ELR (cell line): ENCODE measurements at places on chromosomes 7 and 10.

- DNase-seq: no peak
Observed at GRCh38 chr10:1532636-1533035, 204.7 kb downstream of the ADARB2 start.

GRCh38 chr7:24812305-24812945 lies 55.2 kb upstream of the GSDME start:
- DNase-seq: peak; percentile 63

DNA sequence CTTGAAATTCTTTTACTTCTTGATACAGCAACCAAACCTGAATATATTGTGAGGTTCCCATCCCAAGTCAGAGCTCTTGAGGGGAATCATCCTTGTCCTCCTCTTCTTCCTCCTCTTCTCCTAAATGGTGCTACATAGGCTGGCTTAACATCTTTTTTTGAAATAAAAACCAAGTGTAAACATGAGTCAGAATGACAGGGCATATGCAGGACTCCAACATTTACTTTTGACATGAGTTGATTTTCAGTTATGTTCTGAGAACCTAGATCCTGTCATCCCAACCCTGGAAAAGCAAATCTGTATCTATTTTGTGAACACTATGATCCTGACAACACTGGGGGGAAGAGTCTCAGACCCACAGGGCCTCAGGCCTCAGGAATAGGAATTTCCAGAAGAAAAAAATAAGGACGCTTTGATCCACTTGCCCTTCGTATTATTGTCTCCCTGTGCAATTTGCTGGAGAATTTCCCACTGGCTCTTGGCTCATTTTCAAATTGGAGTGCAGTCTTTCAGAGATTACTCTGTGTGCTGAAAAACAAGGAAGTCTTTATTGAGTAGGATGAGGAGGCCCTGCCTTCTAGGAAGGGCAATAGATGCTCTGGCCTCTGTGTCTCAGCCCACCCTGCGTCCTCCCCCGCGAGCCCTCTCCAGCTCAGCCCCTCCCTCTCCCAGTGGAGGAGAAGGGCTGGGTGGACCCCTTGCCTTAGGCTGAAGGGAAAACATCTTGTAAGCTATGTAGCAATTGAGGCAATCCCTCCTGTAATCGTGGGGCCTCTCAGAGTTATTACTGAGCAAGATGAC lies 121.6 kb downstream of the CREB5 start:
- peak; percentile 7 for DNase-seq

DNA sequence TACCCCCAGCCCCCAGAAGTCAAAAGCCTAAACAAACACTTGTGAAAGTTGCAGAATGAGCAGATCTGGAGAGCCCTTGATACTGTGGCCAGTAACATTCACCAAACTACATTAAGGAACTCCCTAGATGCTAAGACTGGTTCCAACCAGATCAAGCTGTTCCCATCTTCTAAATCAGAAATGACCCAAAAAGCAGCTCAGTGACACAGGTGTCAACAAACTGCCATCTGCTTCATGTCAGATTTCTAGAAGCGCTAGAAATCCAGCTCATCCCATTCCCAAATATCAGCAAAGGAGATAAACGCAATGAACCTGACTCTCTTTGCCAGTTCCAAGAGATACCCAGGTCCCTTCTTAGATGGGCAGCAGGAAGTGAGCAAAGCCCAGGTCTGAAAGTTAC lies 90.6 kb downstream of the GFRA1 start:
- DNase-seq: no peak

- peak; percentile 45 for DNase-seq
Observed at GRCh38 chr10:72792288-72792687, 100.3 kb downstream of the MCU start.

- DNase-seq: peak; percentile 59
Observed at GRCh38 chr10:5447611-5448071, 35.3 kb downstream of the NET1 start.

DNA sequence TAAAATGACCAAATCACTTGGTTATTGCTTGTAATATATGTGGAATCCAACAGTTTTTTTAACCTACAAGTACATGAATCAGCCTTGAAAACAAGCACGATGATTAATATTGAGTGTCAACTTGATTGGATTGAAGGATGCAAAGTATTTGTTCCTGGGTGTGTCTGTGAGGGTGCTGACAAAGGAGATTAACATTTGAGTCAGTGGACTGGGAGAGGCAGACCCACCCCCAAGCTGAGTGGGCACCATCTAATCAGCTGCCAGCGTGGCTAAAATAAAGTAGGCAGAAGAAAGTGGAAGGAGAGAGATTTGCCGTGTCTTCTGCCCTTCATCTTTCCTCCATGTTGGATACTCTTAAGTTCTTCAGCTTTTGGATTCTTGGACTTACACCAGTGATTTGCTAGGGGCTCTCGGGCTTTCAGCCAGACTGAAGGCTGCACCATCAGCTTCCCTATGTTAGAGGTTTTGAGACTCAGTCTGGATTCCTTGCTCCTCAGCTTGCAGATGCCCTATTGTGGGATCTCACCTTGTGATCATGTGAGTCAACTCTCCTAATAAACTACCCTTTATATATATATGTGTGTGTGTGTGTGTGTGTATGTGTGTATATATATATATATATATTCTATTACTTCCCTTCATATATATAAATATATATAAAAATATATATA lies 118.4 kb upstream of the WDR11 start:
- DNase-seq: no peak

- DNase-seq: no peak
Observed at GRCh38 chr10:100551196-100551595, 15.5 kb downstream of the HIF1AN start.

DNA sequence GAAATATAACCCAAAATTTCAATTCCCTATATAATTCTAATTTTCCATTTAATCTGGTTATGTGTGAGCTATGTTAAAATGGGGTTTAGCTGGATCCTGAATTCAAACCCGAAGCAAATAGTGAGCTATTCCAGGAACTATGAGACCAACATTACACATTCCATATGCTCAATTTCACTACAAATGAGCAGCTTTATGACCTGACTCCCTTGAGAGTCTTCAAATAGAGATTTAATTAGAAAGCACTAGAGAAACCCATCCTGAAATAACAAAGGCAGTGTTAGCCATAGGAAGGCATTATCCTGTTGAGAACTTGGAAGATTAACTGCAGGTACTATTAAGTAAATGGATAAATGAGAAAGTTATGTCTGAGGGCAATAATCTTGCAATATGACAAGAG lies 890.0 kb downstream of the GRM8 start:
- no peak for DNase-seq

DNA sequence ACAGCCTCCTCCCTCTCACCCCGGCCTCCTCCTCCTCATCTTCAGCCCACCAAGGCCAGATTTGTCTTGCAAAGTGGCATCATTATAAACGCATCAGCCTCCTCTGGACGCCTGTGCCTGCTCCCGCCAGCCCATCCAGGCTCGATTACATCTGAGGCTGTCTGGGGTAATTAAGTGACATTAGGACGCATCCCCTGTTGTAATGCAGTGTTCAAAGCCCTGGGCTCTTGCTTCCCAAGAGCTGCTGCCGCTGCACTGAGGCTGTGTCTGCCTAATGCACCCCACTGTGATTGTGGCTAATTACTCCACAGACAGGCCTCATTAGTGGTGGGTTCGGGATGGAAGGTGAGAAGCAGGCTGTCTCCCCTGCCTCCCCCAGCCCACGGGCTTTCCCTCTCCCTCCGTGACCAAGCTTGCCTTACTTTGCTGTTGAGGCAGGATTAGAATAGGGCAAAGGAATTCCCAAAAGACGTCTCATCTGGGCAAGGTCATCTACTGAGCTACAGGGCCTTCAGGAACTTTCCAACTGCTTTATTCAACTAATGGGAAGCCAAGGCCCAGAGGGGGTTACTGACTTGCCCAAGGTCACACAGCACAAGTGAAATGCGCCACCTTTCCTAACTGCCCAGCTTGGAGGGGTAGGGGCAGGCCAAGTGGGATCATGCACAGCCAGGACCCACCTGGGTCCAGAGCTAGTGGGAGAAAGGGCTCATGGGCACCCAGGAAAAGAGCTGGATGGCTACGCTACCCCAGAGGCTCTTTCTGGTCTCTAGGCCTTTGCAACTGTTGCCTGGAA lies 66.2 kb upstream of the PCBD1 start:
- no peak for DNase-seq

DNA sequence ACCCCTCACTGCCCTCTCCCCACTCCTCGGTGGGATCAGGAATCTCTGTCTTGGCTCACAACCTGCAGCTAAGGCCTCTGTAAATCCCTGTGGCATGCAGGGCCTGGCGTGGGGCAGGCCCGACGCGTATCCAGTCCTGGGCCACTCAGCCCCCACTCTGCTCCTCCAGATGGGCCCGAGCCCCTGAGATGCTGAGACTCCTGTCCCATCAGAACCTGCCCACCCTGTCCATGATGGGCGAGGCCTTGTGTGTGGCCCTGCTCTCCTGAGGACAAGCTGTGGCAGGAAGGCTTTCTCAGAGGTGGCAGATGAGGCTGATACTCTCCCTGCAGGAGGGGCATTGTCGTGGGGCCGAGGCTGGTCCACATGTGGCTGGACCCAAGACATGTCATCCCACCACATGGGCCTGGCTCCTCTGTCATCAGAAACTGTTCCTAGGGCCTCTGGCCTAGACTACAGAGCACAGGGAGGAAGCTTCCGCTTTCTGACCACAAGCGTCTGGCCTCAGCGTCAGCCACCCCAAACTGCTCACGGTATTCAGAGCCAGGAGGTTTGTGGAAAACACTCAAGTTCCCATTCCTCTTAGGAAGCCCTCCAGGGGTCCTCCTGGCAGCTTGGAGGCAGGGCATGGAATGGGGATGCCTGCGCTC lies 6.0 kb downstream of the ALOX5 start:
- no peak for DNase-seq

- DNase-seq: no peak
Observed at GRCh38 chr7:19284136-19284535, 138.9 kb upstream of the FERD3L start.

- peak; percentile 27 for DNase-seq
Observed at GRCh38 chr7:141355032-141355431, 196.2 kb upstream of the AGK start.

DNA sequence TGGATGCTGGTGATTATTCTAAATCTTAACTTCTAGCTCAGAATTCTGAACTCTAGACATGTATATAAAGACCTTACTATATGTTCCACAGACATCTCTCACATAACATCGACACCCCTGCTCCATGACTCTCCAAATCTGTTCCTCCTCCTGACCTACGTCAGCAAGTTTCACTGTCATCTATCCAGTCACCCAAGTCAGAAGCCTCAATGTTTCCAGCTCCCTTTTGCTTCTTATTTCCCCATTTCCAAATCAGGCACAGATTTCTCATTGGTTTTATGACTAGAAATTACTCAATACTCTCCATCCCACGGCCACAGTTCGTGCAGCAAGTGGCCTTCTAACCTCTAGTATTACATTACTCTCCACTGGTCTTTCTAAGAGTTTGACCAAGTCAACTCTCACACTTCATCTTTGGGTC lies 28.5 kb downstream of the EPC1 start:
- no peak for DNase-seq

DNA sequence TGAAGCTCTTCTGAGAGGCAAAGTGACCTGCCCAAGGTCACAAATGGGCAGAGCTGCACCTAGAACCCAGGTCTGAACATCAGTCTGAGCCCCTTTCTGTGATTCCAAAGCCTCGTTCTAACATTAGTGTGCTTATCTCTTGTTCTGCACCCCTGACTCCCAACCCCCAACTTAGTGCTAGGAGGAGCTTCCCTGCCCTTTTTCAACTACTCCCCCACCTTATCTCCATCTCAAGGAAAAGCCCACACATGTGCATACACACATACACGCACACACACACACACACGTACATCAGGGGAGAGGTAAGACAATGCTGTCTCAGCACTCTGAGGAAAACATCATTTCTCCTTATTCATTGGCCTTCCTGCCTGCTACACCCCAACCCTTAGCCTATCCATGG lies 8.3 kb downstream of the PRRT4 start:
- DNase-seq: no peak

DNA sequence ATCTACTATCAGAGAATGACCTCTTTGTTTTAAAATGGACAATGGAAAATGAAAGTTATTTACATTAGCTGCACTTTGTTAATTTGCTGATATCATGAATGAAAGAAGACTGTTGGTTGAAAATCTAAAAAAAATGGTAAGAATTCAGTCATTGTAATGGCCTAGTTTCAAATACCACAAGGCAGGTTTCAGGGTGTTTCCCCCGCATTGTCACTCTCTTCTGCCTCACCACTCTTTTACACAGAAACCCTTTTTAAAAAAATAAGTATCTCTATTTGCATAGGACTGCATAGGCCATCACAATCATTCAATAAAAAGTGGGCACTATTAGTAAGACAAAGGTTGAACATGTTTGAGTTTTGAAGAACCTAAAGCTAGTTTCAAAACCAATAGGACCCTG lies 737.1 kb downstream of the INHBA start:
- DNase-seq: no peak

GRCh38 chr10:34348917-34349485 lies 466.1 kb downstream of the PARD3 start:
- no peak for DNase-seq

DNA sequence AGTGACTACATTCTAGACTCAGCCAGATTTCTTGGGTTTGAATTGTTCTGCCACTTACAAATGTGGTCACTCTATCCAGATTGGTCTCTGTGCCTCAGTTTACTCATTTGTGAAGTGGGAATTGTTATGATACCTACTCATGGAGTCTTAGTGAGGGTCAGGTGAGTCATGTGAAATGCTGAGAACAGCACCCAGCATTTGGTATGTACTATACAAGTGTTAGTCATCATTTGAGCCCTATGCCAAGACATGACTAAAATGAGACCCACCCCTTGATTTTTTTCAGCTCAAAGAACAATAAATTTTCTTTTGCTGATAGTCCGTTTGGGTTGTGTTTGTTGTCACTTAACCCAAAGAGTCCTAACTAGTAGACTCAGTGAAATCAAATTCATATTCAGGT lies 92.8 kb downstream of the CHN2 start:
- peak; percentile 63 for DNase-seq

DNA sequence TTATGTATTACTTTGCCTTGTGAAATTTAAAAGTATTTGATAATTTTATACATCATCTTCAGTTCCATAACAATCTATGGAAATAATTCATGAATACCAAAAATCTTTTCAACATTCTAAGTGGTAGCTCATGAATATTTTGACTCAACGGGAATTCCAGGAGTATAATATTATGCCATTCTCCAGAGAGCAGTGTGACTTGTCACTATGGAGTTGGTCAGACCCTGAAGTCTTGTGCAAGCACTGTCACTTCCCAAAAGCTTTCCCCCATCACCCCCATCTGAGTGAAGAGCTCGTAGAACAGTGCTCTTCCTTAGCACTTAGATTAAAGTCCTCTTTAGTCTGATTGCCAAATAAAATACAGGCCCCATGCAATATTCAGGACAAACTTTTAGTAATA lies 29.4 kb upstream of the CCNJ start:
- DNase-seq: no peak

DNA sequence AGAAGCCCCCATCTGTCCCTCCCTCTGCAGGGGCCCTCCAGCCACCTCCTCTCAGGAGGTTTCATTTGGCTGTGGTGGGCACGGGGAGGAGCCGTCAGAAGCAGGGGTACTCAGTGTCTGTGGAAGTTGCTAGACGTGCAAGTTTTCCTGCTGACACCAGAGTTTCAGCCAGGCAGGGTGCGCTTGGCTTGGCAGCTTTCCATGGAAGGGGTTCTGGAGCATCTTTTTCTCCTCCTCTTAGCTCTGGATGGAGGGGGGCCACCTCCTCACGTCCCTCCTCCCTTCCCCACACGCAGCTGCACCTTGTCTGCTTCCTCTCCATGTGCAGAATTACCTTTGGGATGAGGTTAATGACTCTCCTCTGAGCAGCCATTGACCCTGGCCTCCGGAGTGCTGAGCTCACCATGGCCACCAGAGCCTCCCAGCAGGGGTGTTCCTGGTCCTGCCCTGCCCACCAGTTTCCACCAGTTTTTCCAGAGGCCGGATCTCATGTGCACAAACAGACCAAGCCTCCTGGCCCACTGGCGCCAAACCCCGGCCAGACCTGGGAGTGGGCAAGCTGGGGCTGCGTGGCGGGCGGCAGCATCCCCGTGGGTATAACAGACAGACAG lies 579.8 kb upstream of the FOXK1 start:
- DNase-seq: no peak
